Urinary bladder (tissue), 4 donors: ENCODE measurements at places on chromosomes 4 and X. TPM values are rescaled to one million over a fixed set of nuclear protein-coding genes. Genes with fewer than 3 reads are reported as not detected.

- no peak for DNase-seq
These were observed 22.4 kb downstream of the LPAR4 start for GRCh38 chrX:78769946-78770345.

- no peak for DNase-seq
These were observed 232.2 kb upstream of the SLIT2 start for GRCh38 chr4:20019310-20020015.

DNA sequence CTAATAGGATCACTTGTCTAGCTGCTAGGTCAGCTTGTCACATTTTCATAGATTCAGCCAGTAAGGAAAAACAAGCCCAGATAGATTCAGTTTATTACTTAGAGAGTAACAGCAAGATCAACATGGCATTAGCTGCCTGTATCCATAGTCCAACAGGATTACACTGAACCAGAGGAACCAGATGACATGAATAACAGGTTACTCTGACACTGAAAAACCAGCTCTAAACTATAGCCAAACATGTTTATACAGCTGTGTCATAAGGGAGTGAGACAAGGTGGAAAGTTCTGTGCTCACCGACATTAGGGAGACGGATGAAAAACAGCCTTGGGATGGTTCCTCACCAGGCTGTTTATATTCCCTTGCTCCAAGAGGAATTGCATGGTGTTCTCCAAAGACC, 102.9 kb upstream of the EOLA2 start:
- DNase-seq: no peak

DNA sequence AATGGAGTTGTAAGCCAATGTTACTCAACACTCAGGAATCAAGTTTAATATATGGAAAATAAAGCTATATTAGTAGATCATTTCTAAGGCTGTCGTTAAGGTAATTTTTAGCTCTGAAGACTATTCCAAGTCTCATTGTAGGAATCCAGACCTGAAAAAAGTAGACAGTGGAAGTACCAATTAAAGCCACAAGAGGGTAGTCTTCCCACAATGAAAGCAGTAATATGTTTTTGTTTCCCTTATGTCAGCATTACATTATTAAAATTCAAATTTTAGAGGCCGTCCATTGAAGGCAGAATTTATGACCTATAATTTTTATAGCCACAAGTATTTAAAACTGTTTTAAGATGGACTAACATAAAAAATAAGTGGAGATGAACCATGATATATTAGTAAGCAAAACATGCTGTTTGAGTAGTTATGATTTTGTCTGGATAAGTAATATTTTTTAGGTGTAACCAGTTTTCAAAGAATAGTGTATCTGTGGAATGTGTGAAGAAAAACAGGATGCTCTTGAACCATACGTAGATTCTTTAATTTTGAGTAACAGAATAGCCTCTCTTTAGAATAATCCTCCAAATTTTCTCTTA, 372.6 kb upstream of the TECRL start:
- DNase-seq: no peak

- no peak for DNase-seq
These were observed 101.4 kb downstream of the WWC2 start for GRCh38 chr4:183200453-183200852.

DNA sequence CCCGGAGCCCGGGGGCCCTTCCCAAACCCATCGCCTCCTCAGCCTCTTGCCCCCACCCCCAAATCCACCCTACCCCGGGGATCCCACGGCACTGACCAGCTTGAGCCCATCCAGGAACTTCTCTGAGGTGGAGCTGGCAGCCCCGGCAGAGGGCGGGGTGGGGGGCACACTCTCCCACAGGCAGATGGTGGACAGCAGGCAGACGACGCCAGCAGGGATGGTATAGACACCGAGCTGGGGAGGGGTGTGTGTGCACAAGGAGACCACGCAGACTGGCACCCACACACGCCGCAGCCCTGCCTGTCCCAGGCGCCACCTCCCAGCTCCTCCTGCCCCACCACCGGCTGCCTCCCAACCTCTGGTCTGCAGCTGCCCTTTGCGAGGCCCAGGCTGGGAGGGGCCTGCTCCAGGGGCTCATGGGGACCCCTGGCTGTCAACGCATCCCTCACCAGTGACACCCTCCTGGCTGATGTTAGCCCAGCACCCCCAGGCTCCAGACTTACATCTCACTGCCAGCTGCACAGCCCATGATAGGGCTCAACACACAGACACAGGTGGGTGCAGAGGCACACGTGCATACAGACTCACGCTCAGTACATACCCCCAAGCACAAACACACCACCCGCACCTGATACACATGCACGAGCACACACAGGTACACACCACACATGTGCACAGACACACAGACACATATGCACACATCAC, 4.2 kb downstream of the SLC49A3 start:
- DNase-seq: no peak

- no peak for DNase-seq
These were observed 390.1 kb downstream of the ANKRD50 start for GRCh38 chr4:124322234-124323065.

DNA sequence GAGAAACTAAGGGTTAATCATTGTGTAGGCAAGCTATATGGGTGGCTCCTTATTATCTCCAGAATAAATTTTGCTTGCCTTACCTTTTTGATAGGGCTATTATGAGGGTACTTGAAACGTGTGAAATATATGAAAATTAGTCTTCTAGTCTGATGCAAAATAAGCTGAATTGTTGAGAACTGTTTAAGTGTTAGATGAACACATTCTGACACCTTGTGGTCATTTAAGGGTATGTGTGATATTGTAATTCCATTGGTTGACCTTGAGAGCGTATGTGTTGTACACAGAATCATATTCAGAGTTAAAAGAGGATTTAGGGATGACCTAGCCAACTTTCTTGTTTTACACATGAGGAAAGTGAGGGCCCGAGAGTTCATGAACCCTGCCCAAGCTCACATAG, 44.6 kb upstream of the LINC00632 start:
- DNase-seq: no peak

- no peak for DNase-seq
These were observed 49.3 kb upstream of the CD40LG start for GRCh38 chrX:136598631-136599030.

DNA sequence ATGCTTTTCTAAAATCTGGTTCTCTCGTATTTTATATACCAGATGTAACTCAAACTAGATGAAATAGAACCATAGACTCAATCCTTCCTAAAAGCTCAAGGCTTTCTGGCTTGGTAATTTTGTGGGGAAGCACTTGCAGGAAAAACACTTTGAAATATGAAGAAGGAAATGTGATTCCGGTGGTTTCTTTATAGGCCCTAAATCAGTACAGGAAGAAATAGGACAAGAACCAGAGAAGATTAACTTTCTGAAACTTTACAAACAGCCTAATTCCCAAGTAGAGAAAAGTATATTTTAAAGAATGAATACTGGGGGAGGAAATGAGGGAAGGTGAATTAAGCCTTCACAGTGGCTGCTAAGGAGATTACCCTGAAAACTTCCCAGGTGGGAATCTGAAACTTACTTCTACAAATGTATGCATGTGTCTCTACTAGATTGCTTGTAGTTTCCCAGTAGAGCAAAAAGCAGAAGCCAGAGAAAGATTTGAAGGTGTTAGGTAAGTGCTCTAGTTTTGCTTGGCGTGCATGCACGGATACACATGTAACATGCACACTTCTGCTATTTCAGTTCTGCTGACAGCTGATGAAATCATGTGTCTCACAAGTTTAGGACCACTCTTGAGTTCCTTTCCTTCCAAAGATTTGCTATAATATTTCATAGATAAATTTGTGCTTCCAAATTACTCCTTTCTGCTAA, 92.1 kb downstream of the AFF1 start:
- no peak for DNase-seq

GRCh38 chr4:1246901-1247863, 1.7 kb downstream of the CTBP1 start:
- DNase-seq: no peak

GRCh38 chrX:68758671-68759070, 70.2 kb upstream of the EFNB1 start:
- DNase-seq: no peak

DNA sequence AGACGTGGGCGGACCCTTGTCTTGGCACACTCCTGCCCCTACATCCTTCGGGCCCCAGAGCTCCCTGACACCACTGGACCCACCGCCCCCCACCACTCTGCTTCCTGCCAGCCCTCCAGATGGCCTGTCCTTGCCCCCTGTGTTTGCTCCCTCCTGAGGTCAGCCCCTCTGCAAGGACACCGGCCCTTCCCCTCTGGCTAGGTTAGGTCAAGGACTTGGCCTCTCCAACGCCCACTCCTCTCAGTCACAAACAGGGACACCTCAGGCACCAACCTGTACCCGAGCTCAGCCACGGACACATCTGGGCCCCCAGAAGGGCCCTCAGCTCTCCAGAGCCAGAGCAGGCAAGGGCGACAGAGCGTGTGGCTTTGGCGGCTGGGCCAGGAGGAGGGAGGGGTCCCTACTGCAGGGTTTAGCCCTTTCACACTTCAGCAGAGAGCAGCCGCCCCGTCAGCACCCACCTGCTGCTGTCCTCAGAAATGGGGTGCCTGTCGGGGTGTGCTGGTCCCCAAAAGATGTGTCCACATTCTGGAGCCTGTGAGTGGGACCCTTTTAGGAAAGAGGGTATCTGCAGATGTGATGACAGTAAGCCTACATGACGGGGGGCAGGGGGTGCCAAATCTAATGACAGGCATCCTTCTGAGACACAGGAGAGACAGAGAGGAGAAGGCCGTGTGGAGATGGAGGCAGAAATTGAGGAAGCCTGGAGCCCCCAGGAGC, 23.5 kb upstream of the DUSP9 start:
- no peak for DNase-seq

DNA sequence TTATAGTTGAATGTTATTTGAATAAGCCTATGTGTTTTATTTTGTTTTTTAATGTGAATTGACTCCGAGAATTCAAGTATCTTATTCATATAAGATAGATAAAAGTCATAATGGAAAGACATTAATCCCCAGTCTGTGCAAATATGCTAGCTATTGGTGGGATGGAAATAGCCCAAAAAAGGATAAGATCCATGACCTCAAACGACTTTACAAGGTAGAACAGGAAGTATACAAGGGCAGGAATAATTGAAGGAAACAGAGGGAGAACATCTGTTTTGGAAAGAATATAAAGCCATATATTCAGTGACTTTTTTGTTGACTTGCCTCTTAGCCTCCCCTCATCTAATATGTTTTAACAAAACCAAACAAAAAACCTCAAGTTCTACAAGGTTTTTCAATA, 9.0 kb downstream of the ABCE1 start:
- no peak for DNase-seq

- DNase-seq: no peak
These were observed 1.7 kb upstream of the MAGEH1 start for GRCh38 chrX:55450259-55450658.

DNA sequence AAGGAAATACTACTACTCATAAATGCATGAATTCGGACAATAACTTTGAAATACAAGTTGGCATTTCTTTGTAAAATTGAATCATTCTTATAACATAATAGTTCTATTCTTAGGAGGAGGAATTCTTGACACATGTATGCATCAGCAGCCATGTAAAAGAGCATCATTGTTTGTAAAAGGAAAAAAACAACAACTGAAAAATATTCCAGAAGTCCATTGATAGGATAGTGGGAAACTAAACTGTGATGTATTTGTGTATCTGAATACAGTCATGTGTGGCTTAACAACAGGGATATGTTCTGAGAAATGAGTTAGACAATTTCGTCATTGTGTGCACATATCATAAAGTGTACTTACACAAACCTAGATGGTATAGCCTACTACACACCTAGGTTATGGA, 102.0 kb upstream of the SH3RF1 start:
- no peak for DNase-seq

GRCh38 chr4:120672076-120672475, 250.4 kb downstream of the PRDM5 start:
- no peak for DNase-seq

DNA sequence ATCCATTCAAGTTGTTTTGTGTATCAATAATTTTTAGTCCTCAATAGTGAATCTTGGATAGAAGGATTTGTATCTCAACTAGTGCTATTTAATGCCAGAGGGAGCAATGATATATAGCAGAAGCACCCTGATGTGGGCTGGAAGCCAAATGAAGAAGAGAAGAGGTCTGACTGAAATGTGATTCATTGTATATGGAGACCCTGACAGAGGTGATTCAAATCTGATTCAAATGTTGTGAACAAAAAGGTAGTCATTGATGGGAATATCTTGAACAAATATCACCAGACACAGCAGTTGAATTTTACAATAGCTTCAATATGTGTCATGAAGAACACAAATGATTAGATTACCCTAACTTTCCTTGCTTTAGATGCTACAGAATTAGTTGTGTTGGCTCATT, 27.5 kb upstream of the SULT1B1 start:
- no peak for DNase-seq

GRCh38 chr4:147846318-147847155, 114.6 kb downstream of the ARHGAP10 start:
- no peak for DNase-seq

GRCh38 chr4:156799121-156799589, 172.4 kb downstream of the PDGFC start:
- no peak for DNase-seq

DNA sequence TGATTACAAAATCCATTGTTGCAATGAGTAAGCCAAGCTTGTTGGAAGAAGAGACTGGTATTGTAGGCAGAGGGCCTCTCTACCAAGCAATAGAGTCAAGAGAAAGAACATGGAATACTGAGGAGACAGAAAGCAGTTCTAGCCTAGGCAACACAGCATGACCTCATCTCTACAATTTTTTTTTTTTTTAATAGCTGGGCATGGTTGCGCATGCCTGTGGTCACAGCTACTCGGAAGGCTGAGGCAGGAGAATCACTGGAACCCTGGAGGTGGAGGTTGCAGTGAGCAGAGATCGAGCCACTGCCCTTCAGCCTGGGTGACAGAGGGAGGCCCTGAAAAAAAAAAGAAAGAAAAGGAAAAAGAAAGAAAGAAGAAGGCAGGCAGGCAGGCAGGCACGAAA, 11.7 kb upstream of the ZBTB33 start:
- no peak for DNase-seq

DNA sequence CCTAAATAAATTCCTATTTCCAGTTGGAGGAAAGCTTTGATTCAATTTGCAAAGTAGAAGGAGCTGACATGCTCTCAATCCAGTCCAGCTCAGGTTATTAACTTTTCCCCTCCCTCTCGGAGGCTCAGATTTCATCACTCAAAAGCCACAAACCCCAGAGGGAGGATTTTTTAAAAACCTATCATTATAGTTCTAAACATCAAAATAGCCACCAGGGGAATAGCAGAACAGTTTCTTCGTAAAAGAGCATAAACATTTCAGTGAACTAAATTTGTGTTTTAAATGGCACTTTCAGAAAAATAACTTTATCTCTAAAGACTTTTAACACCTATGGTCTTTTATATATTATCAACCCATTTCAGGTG, 8.8 kb downstream of the GPRIN3 start:
- DNase-seq: no peak

The FOXR2 gene
- total RNA-seq: not detected

The CXorf49 gene
- total RNA-seq: not detected

The UGT2A2 gene
- total RNA-seq: not detected

The SLC25A43 gene
- total RNA-seq: 12.4 TPM

The THAP6 gene
- 38.6 TPM for total RNA-seq

The SMIM43 gene
- 0.21 TPM for total RNA-seq

The AMBN gene
- total RNA-seq: not detected

The CFP gene
- total RNA-seq: 0.79 TPM

The DYNLT3 gene
- 50.8 TPM for total RNA-seq

The TGIF2LX gene
- total RNA-seq: not detected

The FDCSP gene
- total RNA-seq: 1.7 TPM

The GPM6B gene
- 47.2 TPM for total RNA-seq

The GLUD2 gene
- 3.3 TPM for total RNA-seq

The TSPYL2 gene
- 18.9 TPM for total RNA-seq
